ENCODE measurements at places on chromosomes 16 and 17.

- no peak for DNase-seq
Observed at GRCh38 chr17:43906951-43907424, 348 bp downstream of the MPP2 start.

- DNase-seq = peak; percentile 30
Observed at GRCh38 chr16:71917900-71918299, 22.6 kb downstream of the IST1 start.

DNA sequence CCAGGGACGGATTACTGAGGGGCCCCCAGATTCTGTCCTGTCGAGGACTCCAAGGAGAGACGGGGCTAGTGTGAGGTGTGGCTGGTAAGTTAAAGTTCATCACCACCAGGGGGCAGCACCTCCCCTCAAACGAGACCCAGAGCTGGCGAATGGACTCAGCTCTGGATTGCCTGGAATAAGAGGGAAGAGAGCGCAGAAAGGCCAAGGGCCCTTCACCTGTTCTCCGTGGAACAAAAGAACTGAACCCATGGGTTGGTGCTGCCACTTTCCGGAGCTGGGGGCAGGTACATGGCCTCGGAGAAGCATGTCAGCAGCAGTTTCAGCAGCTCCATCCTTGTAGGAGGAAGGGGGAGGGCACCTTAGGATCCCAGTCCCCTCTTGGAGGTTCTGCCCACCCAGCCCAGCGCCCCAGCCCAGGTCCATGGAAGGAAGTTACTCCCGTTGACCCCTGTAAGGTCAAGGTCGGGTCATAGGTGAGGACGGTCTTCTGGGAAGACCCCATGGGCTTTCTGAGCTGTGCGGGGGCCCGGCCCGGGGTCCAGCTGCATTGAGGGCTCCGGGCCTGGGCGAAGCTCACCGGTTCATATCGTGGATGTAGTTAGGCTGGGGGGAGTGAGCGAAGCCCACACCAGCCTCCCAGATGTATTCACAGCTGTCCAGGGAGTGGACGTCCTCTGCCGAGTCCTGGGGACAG lies 10.8 kb downstream of the HID1 start:
- peak; percentile 48 for DNase-seq

DNA sequence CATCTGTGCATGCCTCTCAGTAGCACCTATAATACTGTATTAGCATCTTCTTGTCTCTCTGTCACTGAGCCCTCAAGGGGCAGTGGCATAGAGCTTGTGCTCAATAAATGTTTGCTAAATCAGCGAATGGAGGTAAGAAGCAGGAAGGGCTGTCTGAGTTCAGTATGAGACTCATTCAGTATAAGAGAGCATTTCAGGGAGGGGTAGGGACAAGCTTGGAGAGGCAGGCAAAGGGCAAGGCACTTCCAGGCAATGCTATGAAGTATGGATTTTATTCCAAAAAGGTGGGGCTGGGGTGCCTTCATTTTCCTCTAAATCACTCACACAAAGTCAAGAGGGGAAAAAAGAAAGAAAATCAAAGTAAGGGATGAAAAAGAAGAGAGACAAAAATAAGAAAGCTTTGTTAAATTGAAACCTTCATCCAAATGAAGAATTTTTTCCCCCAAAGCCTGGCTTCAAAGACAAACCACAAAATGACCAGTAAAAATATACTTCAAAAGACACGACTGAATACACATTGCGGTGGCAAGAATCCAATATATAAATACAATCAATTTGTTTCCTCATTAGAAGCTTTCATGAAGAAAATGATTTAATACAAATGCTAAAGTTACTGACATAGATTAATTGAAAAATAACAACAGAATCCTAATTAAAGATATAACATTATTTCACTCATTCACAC lies 51.2 kb downstream of the SKAP1 start:
- no peak for DNase-seq

GRCh38 chr17:42817866-42818265 lies 6.2 kb downstream of the BECN1 start:
- no peak for DNase-seq

- no peak for DNase-seq
Observed at GRCh38 chr17:37148156-37148555, 199.4 kb downstream of the AATF start.

GRCh38 chr16:54112451-54113206 lies 174.0 kb downstream of the IRX3 start:
- DNase-seq = no peak

DNA sequence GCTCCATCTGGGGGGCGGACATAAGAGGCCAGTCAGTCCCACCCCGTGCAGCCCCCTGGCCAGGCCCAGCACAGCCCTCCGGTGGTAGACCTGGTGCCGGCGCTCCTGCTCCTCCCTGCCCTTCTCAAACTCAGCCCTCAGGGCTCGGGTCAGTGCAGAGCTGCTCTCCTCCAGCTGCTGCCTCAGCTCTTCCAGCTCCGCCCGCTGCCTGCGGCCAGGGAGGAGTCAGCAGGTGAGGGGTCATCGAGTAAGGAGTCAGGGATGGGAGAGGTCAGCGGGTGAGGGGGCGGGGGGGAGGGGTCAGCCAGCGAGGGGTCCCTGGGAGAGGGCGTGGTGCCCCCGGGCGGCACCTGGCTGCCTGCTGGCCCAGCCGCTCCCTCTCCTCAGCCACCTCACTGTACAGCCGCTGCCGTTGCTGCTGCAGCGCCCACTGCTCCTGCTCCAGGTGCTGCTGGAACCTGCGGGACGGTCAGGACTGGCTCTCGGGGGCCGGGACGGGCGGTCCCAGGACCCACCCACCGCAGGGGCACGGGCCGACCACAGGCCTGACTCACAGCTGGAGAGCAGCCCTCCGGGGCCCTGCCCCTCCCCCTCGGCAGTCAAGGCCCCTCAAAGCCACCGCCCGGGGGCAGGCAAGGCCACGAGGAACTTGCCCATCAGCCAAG lies 26.5 kb upstream of the AATK start:
- no peak for DNase-seq

DNA sequence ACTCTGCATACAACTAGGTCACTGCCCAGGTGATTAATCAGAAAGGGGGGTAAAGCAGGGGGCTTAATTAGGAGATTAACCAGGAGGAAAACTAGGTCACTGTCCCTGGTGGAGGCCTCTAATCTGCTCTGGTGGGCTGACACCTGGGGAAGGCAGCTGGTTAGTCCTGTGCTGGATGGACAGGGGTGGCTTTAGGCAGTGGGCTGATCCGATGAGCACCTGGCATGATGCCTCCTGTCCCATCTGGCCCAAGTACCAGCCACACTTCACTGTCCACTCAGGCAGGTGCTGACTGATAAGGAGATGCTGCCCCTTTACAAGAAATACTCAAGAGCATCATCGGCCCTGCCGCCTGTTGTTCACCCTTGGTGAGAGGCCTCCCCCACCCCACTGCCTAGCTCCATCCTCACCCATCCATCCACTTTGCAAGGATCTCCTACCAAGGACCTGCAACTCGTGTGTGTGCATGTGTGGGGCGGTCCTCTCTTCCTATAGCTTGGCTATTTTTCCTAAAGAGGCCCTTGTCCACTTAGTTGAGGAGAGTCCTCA lies 13.8 kb upstream of the RCVRN start:
- no peak for DNase-seq

- DNase-seq = no peak
Observed at GRCh38 chr16:25064937-25065336, 46.6 kb upstream of the LCMT1 start.

- DNase-seq = no peak
Observed at GRCh38 chr17:56594320-56595107, 1.0 kb downstream of the NOG start.

DNA sequence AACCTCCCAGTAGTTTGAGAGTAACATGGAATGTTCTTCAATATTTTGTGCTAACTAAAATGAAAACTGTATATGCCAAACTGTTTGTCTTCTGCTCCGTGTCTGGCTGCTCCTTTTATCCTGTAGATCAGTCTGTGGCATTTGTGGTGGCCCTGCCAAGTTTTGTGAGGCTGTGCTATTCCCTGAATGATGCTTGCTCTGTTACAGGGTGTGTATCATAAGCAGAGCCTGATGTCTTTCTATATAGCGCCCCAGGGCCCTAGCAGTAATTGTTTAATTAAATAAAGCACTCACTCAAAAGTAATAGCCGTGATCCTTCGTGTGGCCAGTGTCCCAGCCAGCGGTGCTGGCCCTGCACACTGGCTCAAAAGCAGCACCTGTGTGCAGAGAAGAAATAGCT lies 27.8 kb upstream of the NAT9 start:
- DNase-seq = no peak

- no peak for DNase-seq
Observed at GRCh38 chr16:85420501-85421337, 192.4 kb upstream of the GSE1 start.

DNA sequence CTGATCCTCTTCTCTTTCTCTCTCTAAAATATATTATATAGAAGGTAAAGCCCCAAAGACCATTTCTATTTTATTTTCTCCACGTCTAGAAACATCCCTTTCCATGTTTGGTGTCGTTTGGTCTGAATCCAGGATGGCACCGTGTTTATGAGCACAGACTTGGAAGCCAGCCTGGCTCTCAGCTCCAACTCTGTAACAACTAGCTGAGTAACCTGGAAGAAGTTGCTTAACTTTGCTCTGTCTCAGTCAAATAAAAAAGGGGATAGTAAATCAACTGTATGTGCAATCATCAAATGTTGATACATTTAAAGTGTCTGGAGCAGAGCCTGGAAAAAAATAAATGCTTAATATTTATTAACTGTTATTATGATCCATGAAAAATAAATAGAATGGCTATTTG lies 249.8 kb upstream of the MAF start:
- no peak for DNase-seq

- DNase-seq = no peak
Observed at GRCh38 chr17:57035971-57036481, 49.0 kb upstream of the AKAP1 start.

GRCh38 chr17:68572138-68572842 lies 28.9 kb downstream of the FAM20A start:
- no peak for DNase-seq

GRCh38 chr17:50447870-50448595 lies 20.6 kb downstream of the CHAD start:
- DNase-seq = no peak

- DNase-seq = no peak
Observed at GRCh38 chr16:57906382-57907316, 64.3 kb downstream of the CNGB1 start.

GRCh38 chr17:4375039-4375748 lies 8.7 kb upstream of the UBE2G1 start:
- DNase-seq = no peak

DNA sequence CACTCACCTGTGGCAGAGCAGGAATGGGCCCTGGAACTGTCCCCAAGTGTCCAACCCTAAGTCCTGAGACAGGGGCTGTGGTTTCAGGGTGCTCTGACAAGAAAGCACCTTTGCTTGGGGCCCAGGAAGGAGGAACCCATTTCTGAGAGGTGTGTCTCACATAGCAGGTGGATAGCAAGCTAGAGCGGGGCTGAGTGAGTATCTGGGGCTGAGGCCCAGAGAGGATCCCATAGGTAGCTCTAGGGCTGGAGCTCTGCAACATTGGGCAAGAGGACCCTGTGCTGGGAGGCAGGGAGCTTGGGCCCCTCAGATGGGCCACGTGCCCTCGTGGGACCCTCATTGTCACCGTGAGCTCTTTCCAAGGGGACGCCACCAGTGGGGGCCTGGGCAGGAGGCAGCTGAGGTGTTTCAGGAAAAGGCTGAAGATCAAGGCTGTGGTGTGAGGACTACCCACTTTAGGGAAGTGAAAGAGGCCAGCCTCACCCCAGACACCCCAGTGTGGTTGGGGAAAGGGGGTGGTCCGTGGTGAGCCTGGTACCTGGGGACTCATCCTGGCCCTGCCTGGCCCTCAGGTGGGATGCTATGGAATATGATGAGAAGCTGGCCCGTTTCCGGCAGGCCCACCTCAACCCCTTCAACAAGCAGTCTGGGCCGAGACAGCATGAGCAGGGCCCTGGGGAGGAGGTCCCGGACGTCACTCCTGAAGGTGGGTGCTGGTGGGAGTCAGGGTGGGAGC lies 5.3 kb downstream of the DEF8 start:
- DNase-seq = no peak

DNA sequence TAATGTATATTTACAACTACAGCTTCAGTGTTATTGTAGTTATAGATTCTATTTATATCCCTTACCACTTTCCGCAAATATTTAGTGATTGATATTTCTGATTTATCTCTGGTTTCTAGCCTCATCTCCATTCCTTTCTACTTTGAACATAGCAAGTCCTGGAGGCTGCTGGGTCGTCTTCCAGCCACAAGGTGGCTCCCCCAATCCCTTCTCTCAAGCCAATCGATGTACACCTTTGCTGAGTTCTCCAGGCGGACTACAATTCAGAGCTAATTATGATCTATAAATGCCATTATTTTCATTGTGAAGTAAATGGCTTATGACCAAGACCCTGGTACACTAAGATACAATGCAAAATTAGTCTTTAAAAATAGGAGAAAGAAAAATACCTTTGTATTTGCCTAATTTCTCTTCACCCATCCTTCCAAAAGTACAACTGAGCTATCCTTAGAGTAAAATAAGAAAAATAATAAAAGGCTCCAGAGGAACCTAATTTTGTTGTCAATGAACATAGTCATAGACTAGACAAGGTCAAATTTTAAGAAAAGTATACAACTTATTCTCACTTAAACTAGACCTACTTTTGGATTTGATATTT lies 122.1 kb downstream of the SKAP1 start:
- peak; percentile 9 for DNase-seq

DNA sequence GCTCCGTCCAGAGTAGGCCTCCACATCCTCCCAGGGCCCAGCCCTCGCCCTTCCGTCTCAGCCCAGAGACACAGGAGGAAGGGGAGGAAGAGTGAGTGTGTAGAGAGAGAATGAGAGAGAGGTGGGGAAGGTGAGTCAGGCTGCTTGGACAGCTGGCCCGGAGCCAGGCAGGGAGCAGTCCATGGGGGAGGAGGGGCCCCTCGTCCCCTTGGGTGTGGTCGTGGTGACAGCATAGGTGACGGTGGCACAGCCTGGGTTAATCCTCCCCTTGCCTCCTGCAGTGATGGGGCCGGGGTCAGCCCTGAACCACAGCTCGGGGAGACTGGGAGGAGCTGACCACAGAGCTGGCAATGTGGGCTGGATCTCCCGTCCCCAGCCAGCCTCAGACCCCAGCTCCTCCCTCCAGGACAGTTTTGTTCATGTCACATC lies 36.5 kb downstream of the FA2H start:
- DNase-seq = no peak

GRCh38 chr17:70137451-70138230 lies 31.7 kb upstream of the KCNJ2 start:
- DNase-seq = peak; percentile 24

DNA sequence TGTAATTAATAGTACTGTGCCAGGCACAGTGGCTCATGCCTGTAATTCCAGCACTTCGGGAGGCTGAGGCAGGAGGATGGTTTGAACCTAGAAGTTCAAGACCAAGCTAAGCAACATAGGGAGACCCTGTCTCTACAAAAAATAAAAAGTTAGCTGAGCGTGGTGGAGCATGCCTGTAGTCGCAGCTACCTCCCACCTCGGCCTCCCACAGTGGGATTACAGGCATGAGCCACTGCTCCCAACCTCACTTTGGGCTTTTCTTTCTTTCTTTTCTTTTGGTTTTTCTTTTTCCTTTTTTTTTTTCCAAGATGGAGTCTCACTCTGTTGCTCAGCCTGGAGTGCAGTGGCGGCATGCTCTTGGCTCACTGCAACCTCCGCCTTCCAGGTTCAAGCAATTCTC lies 137.8 kb downstream of the MRM1 start:
- no peak for DNase-seq
